Stimulated activated CD8-positive, alpha-beta memory T cell treated with anti-CD3 and anti-CD28 coated beads, Interleukin-7, amount 100 ng/mL, for 48 hours (primary cell): ENCODE measurements at places on chromosomes 2 and 18.

GRCh38 chr2:1854729-1855547, 110.6 kb upstream of the PXDN start:
- no peak for DNase-seq

- no peak for DNase-seq
Measured at GRCh38 chr2:136248242-136248641, 130.3 kb upstream of the CXCR4 start.

DNA sequence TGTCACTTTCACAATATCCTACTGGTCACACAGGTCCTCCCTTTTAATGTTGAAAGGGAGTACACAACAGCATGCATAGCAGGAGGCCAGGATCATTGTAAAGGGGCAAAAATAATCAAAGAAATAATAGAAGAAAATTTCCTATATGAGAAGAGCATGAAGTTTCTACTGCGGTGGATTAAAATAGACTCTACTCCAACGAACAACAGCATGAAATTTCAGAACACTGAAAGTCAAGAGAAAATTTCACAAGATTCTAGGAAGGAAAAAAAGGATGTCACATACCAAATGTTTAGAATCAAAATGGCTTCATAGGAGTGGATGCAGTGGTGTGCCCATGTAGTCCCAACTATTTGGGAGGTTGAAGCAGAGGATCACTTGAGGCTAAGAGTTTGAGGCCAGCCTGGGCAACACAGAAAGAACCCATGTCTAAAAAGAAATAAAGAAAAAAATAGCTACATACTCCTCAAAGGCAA, 72.0 kb upstream of the EPAS1 start:
- DNase-seq, result no peak

- DNase-seq, result no peak
Measured at GRCh38 chr2:241796209-241796608, 12.8 kb upstream of the NEU4 start.

DNA sequence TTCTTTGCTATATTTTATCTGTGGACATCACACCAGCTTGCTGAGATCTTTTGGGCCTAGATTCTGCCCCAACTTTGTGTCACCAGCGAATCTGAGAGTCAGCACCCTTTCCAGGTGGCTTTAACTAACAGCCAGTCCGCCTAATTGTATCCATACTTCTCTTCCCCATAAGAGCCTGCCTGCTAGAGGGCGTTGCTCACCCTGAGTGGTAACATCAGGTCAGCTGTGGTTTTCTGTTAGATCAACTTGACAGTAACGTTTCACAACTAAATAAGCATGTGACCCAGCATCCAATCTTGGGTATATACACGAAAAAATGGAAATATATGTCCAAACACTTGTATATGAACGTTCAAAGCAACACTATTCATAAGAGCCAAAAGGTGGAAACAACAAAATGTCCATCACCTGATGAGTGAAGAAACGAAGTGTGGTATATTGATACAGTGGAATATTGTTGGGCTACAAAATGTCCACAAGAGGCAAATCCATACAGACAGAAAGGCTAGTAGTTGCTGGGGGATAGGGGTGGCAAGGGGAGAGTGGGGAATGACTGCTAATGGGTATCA, 24.9 kb downstream of the EFHD1 start:
- no peak for DNase-seq

- DNase-seq, result no peak
Measured at GRCh38 chr18:9079818-9080528, 22.5 kb upstream of the NDUFV2 start.

GRCh38 chr18:39062426-39062825, 1496.8 kb upstream of the CELF4 start:
- no peak for DNase-seq

GRCh38 chr2:172113617-172114016, 10.9 kb upstream of the DLX2 start:
- DNase-seq, result no peak

DNA sequence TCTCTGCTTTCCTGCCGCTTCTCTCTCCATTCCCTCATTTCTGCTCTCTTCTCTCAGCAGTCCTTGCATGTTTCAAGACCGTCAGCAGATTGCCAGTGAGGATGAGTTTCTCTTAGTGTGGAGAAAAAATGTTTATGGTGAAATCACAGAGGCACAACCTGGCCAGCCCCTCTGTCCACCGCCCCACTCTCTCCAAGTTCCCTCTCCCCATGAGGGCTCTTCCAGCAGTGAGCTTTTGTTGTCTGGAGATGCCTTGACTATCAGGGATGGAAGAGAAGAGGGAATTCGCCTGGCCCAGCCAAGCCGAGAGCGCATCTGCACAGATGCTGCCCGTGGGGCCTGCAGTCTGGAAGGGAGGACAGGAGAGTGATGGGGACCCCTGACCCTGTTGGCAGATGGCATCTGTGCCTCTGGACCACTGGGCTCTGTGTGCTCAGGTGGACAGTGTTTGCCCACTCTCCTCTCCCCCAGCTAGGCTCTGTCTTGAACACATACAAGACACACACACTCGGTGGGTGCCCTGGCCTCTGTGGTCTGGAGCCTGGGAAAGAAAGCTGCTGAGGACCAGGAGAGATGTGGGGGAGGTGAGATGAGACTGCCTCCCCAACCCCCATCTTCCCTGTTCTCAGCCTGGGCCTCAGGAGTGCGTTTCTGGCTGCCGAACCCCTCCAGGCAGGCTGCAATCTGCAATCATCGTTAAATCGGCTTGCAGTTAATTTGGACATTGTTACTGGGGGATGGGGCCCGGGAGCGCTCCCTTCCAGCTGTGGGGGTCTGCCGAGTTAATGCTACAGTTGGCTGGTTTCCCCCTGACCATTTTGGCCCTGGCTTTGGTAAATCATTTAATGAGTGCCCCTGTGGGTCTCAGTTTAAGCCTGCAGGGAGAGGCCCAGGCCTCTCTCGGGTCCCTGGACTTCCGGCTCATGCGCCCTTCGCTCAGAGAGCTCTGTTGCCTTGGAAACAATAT, 4.5 kb downstream of the ITM2C start:
- DNase-seq, result no peak

GRCh38 chr2:17976871-17977746, 98.6 kb downstream of the KCNS3 start:
- no peak for DNase-seq

DNA sequence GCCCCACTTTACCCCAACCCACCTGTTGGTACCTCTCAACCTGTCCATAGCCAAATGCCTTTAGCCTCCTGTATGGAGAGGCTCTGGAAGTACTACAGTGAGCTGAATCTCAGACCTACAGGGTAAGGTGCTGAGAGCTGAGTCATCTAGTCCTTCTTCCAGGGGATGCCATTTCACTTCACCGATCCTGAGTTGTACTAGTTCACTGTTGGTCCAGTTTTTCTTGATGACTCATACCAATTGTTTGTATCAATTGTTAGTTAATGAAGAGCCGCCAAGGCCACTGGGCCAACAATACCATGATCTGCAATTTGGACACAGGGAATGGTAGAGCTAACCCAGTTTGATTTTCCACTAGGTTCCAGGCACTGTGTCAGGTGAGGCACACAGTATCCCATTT, 257.0 kb downstream of the CLIP4 start:
- no peak for DNase-seq

- DNase-seq, result no peak
Measured at GRCh38 chr2:231399853-231400680, 4.6 kb downstream of the B3GNT7 start.

DNA sequence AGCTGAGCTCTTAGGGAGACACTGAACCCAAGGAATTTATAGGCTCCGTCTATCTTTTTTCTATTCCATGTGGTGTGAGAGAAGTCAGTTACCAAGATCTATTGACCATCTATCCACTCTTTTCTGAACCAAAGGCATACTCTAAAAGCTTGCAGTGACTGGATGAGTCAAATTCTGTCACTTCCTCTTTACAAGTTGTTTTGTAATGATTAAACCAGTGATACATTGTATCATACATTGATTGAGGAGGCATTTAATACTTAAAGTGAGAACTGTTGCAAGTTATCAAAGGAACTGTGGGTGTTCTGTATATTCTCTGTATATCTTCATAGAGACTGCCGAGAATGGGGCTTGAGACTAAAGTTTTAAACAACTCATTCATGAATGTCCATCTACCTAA, 188.8 kb downstream of the CAMKMT start:
- DNase-seq, result no peak

DNA sequence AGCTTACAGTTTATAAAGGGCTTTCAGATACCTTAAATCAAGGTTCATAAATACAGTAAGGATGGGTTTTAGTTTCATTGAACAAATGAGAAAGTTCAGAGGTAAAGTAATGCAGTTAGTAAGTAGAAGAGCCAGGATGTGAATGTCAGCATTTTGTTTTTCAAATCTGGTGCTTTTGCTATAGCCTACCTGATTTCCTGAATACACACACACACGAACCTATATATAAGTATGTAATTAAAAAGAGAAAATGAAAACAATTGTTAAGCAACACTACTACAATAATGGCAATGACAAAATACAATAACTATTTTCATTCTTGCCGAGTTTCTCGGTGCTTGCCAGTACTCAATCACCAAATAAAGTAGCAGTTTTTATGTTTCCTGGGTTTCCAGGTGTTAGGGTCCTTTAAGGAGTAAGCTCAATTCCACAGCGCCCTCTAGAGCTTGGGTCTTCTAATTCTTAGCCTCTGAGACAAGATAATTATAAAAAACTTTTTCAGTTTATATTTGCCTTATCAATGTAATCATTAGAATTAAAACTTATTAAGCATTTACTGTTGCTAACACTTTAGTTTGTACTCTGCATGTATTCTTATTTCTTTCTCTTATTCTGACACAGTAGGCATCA, 512.9 kb upstream of the ACVR2A start:
- DNase-seq, result no peak

GRCh38 chr2:166361351-166362153, 14.2 kb downstream of the SCN9A start:
- no peak for DNase-seq

DNA sequence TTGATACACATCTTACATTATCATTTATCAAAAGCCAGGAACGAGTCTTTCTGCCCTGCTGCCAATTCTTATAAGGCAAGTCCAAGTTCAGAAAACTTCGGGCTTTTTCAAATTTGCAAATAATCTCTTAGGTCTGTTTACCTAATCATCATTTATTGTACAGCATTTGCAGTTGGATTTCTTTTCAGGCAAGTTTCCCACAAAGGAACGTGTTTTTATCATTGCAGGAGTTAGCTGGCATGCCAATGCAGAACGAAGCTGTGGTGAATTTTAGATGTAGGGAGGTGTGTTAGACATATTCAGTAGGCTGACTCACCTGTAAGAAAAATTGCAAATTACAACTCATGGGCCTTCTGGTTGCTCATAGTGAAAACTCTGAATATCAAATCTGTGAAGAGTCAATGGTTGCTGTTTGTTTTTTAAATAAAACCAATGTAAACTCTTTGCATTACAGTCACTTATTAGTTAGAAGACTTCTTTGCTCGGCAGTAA, 209.6 kb downstream of the SRBD1 start:
- no peak for DNase-seq

DNA sequence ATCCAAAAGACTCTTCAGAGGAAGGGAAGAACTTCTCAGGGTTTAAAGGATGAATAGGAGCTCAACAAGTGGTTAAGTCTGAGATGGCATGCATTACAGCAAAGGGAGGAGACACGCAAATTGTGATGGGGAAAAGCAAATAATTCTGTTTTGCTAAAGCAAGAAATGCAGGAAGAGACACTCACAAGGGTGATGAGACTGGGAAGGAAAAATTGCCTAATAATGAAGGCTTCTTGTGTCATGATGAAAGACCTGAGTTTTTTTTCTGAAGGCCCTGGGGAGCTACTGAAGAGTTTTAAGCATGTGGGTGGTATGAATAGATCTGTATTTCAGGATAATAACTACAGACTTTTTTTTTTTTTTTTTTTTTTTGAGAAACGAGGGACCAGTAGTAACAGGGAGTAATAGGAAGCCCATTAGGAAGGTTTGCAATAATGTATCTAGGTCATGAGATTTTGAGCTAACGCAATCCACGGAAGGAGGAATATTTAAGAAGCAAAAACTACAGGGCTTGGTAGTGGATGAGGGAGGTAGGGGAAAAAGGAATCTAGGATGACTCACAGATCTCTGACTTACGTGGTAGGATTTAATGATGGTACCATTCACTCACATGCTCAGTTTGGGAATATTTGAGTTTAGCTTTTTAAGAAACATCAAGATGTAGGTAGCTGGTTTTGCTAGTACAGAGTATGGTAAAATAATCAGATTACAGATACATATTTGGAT, 16.0 kb upstream of the SERPINB3 start:
- DNase-seq, result no peak

DNA sequence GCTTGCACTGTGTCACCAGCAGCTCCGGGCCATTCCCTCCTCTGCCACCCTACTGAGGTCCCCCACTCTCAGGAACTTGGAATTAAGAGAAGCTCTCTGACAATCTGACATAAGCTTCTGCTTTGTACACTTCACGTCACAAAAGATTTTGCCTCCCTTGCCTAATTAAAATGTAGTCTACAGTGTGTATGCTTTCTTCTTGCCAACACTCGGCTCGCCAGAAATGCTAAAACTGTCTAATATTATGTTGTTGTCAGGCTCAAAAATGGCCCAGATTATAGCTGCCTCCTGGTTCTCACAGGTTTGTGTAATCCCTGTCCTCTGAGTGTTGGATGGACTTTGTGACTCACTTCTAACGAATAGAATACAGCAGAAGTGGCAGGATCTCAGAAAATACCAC, 474.7 kb downstream of the MBD2 start:
- no peak for DNase-seq

GRCh38 chr2:39583213-39583612, 82.5 kb upstream of the TMEM178A start:
- no peak for DNase-seq

DNA sequence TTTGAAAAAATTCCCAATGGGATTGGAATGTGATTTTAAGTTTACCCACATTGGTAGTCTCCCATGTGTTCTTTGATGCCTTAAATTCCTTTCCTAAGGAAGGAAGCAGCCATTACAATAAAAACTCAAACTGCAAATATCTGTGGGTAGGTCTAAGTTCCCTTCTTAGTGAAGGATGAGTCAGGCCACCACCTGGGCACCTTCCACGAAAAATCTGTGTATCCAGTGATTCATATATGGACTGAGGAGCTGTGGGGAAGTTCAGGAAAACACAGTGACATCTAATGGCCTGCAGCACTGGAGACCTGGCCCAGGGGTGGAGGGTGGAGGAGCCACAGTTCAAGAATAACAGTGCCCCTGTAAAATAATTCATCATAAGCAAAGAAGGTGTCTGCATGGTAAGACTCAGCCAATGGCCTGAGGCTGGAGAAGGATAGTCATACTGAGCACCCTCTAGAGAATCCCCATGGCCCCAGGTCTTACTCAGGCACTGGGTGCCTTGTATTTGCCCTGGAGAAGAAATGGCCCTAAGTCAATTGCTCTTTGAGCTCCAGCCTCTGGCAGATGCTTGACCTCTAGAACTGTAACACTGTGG, 248.6 kb downstream of the SP3 start:
- DNase-seq, result no peak

- no peak for DNase-seq
Measured at GRCh38 chr18:58649966-58650816, 21.1 kb upstream of the MALT1 start.

- DNase-seq, result no peak
Measured at GRCh38 chr18:56152551-56153310, 485.7 kb downstream of the TXNL1 start.

DNA sequence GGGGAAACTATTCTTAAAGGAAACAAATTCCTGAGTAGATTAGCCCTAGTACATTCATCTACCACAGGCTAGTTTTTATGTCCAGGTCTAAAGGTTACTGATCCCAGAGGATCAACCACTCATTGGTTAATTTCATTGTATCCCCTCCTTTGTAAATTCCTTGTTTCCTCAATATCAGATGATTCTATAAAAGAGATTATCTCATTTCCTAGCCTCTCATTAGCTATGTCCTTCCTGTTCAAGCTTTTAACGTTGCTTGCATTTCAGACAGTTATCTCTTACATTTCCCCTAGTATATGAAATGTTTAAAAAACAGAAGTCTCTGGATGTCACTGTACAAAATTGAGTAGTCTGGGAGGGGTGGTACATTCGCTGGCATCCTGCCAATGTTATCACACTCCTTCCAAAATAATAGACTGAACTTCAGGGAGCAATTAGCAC, 24.2 kb upstream of the ARMC9 start:
- no peak for DNase-seq
